ENCODE measurements at places on chromosomes 2 and 18.

DNA sequence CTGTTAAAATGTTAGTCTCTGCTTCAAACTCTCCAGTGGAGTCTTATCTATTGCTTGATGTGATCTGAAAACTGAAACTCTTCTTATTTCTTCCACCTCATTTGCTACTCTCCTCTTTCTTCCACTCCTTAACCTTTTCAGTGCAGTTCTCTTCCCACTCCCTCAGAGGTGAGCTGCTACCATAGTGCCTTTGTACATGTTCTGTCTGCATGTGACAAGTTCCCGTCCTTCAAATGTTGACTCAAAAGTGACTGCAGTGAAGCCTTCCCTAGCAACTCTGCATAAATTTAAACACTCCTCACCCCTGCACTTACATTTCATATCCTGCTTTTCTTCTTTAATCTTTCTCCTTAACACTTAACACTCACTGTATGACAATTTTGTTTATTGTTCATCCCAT, 12.1 kb downstream of the SGO2 start:
- no peak for DNase-seq

- DNase-seq: no peak
These were observed 99.2 kb upstream of the ITGA4 start for GRCh38 chr2:181357979-181358378.

DNA sequence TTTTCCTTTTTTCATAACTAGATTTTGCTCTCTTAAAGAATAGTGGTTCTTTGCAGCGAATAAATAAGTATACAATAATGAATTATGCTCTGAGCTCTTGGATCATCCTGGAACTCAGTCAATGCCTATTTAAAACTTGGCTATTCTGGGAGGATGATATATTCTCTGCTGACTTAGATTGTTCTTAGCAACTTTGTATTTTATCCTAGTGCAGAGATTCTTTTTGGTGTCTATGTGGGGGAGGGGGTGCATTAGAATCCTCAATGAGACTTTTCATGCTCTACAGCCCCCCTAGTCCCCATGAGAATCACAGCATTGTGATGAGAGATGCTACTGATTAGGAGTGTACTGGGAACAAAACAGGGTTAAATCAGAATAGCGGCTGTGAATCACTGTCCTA, 8.8 kb upstream of the FAM98A start:
- DNase-seq: no peak

DNA sequence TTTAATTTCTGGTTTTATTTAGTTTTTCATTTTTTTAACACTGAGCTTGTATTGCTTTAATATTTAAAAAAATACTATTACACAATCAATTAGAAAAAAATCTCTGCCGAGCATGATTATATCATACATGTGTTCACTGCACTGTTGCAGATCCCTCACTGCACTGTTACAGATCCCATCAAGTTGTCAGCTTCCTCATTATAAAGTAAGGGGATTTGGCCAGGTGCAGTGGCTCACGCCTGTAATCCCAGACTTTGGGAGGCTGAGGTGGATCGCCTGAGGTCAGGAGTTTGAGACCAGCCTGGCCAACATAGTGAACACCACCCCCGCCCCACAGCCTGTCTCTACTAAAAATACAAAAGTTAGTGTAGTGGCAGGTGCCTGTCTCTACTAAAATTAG, 33.0 kb upstream of the METTL21A start:
- no peak for DNase-seq

DNA sequence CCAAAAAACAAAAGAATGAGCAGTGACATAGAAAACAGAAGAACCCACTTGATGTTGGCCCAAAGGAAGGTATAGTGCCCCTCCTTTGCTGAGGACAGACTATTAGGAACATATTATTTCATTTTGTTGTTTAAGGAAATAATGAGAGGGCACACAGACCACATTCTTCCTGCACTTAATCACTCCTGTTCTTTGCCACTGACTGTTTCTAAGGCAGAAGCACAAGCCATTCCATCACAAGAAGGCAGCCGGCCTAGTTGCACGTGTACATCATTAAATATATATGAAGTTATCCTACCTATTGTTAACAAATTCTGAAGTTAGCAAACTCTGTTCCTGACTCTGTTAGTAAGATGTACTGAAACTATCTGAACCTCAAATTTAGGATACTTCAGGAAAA, 110.0 kb downstream of the LNPK start:
- no peak for DNase-seq

Data from stimulated activated CD4-positive, alpha-beta T cell treated with anti-CD3 and anti-CD28 coated beads, Interleukin-4, amount 100 ng/mL, for 4 hours (primary cell).